ENCODE measurements at places on chromosomes 2 and 18.
A peak's percentile ranks its signal among the peaks of the same experiment; 100 is the strongest.

DNA sequence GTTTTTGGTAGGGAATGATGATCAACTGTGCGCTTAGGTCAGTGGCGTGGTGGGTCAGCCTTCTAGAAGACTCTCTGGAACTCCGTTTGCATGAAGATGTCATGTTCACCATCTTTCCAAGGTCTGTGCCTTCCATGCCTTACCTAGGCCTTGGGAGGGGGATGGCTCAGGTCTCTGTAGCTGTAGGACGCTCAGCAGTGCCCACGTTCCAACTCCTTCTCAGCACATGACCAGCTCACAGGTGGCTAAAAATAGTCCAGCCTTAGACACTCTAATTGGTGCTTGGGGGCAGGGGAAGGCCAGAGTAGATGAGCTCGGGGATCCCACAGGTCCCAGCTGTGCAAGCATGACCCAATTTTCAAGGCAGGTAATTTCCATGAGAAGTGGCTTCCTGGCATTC, 42.3 kb upstream of the TEX51 start:
- H3K27me3 ChIP-seq: no peaks in the 10 kb centered on the region
- no peak overlapping the region for H3K27ac ChIP-seq
- H3K4me1 ChIP-seq: no peaks in the 10 kb centered on the region
- H3K36me3 ChIP-seq: no peaks in the 10 kb centered on the region
- no peak overlapping the region for H3K4me3 ChIP-seq

DNA sequence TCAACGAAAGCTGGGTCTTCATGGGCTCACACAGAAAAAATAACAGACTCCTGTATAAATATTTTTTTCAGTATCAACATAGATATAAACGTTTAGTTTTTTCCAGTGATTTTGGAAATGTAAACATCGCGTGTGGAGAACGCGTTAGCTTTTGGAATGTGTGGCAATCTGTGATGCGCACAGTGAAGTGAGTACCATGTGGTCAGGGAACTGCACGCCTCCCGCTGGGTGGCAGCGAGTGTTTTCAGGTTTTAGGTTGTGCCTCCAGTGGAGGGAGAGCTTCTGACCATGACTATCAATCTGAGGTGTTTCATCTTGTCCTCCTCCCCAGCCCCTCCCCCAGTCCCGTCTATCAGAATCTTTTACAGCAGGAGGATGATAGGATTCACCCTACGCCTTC, 127.8 kb downstream of the ARHGAP28 start:
- no peaks in the 10 kb centered on the region for H3K36me3 ChIP-seq
- no peak overlapping the region for H3K27ac ChIP-seq

DNA sequence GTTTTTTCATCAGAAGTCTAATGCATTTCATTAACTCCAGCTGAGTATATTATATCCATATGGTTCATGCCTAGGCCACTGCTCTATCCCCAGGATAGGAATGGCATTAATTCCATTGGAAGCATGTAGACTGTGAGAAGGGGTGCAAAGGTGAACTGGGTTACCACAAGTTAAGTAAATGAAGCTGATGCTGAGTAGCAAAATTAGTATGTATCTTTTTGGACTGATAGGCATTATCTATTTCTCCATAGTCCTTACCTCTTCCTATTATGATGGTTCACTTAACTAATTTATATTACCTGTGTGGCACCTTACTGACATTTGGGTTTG, 24.9 kb downstream of the UBE2E3 start:
- H3K4me3 ChIP-seq: no peak overlapping the region
- no peak overlapping the region for H3K27ac ChIP-seq
- H3K4me1 ChIP-seq: no peaks in the 10 kb centered on the region
- H3K27me3 ChIP-seq: no peaks in the 10 kb centered on the region
- no peak for DNase-seq
- no peaks in the 10 kb centered on the region for H3K36me3 ChIP-seq

- H3K4me1 ChIP-seq: peaks cover 7% of the 10 kb centered on the region
- H3K36me3 ChIP-seq: no peaks in the 10 kb centered on the region
- no peak overlapping the region for H3K27ac ChIP-seq
- no peak overlapping the region for H3K4me3 ChIP-seq
- no peak for DNase-seq
- H3K27me3 ChIP-seq: no peaks in the 10 kb centered on the region
These were observed 59.5 kb upstream of the YWHAQ start for GRCh38 chr2:9690252-9690651.

DNA sequence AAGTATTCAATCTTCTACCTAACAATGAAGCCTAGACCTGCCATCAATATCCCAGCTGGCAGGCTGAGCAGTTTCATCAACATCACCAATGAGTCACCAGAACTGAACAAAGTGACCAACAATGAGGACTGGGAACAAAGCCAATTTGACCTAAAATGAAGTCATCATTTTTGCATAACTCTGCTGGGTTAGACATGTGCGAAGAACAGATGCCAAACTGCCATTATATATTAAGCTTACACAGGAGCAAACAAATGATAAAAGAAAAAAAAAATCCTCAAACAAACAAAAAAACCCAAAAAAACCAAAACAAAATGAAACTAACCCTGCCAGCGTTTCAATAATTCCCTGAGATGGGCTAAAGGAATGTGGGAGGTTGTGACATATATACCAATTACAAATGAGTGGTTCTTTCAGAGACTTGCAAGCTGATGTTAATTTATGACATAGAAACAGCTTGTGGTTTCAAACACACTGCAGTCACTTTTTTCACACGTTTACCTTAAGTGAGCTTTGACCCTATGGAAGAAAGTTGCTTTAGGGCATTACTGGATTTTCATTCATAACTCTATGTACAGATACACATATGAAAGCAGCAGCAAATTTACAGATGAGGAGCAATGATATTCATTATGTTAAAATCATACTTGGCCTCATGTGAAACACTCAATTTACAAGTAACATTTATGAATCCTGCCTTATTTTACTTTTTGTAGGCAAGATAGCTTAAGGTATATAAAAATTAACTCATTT, 56.9 kb upstream of the CCDC141 start:
- H3K27ac ChIP-seq: peak overlapping the region; percentile 70
- H3K27me3 ChIP-seq: no peaks in the 10 kb centered on the region
- peaks cover 19% of the 10 kb centered on the region for H3K36me3 ChIP-seq
- H3K4me1 ChIP-seq: peaks cover 32% of the 10 kb centered on the region
- H3K4me3 ChIP-seq: no peak overlapping the region

DNA sequence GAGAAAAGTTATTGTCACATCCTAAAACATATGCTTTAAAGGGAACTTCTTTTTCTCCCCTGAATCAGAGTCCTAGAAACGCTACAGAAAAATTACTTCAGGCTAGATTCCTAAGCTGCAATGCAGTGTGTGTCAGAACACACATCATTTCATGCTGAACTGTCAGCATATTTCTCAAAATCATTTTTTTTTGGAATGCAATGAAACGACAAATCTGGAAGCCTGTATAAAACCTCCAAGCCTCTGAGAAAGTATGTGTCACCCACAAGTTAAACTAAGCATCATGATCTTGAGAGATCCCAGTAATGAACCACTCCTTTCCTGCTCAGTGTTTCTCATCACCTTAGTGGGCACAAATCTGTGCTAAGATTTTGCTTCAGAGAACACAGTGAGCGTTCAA, 276.2 kb downstream of the ZNF521 start:
- H3K27me3 ChIP-seq: no peaks in the 10 kb centered on the region
- no peaks in the 10 kb centered on the region for H3K4me1 ChIP-seq
- no peak overlapping the region for H3K27ac ChIP-seq
- H3K4me3 ChIP-seq: no peak overlapping the region
- no peaks in the 10 kb centered on the region for H3K36me3 ChIP-seq
- DNase-seq: no peak

DNA sequence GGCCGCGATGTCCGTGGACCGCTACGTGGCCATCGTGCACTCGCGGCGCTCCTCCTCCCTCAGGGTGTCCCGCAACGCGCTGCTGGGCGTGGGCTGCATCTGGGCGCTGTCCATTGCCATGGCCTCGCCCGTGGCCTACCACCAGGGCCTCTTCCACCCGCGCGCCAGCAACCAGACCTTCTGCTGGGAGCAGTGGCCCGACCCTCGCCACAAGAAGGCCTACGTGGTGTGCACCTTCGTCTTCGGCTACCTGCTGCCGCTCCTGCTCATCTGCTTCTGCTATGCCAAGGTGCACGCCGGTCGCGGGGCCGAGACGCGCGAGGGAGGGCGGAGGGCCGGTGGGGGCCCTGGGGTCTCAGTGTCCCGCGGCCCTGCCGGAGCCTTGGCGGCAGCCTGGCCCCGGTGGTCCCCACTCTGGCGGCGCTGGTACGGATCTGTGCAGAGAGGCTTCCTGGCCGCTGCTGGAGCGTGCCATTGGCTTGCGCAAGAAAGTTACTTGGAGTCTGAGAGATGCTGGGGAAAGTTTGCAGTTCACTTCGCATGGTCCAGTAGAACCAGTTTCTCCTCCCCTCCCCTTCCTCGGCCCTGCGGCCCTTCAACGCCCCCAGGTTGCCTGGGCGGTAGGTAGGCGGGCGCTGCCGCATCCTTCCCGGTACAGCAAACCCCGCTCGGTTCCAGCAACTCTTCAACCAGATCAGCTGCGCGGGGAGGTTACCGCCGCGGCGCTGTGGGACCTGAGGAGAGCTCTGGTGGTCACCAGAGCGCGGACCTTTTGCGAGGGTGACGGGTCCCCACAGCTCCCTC, 1.5 kb downstream of the GALR1 start:
- peaks cover 55% of the 10 kb centered on the region for H3K27me3 ChIP-seq
- H3K36me3 ChIP-seq: no peaks in the 10 kb centered on the region
- H3K4me1 ChIP-seq: peaks cover 2% of the 10 kb centered on the region
- no peak overlapping the region for H3K27ac ChIP-seq
- no peak for DNase-seq

DNA sequence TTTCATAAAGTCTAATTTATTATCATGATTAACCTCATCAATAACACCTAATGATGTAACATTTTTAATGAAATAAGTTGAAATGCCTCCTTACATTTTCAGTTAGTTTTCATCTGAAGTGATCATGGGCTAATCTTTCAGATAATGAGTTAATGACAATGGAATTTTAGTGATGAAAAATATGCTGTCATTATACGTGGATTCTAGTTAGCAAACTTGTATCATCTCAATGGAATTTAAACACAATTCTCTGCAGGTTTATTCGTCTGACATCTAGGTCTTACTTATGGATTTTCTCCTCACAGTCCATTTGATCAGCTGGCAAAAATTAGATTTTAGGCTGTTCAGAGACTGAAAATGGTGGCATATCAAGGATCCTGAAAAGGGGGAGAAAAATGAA, 885.0 kb downstream of the SLC4A3 start:
- H3K27ac ChIP-seq: no peak overlapping the region
- no peak for DNase-seq
- H3K4me1 ChIP-seq: no peaks in the 10 kb centered on the region
- no peaks in the 10 kb centered on the region for H3K27me3 ChIP-seq

GRCh38 chr18:34122724-34123334, 101.9 kb downstream of the NOL4 start:
- H3K4me1 ChIP-seq: no peaks in the 10 kb centered on the region
- no peak overlapping the region for H3K4me3 ChIP-seq
- no peak overlapping the region for H3K27ac ChIP-seq
- no peaks in the 10 kb centered on the region for H3K36me3 ChIP-seq

GRCh38 chr18:41391616-41392595, 563.1 kb upstream of the PIK3C3 start:
- no peaks in the 10 kb centered on the region for H3K4me1 ChIP-seq
- DNase-seq: no peak
- H3K27ac ChIP-seq: no peak overlapping the region

- H3K4me3 ChIP-seq: no peak overlapping the region
- H3K27ac ChIP-seq: no peak overlapping the region
- H3K27me3 ChIP-seq: no peaks in the 10 kb centered on the region
- peaks cover 17% of the 10 kb centered on the region for H3K4me1 ChIP-seq
- peaks cover 6% of the 10 kb centered on the region for H3K36me3 ChIP-seq
These were observed 3.2 kb upstream of the GLS start for GRCh38 chr2:190877436-190877835.

DNA sequence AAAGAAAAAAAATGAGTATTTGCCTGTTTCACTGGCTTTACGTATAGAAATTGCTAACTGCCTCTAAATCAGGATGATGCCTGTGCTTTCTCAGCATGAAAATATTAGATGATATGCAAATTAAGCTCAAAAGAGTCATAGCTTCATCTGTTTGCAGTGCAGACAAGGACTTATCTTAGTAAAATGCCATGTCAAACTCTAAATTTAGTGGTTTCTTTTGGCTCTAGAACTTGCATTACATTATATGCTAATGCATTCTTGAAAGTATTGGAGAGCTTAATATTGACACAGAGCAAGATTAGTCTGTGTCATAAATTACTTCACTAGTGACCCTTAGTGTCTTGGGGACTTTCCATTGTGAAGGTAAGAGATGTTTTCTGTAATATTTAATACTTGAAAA, 1109.1 kb upstream of the NRXN1 start:
- no peak overlapping the region for H3K27ac ChIP-seq
- no peak overlapping the region for H3K4me3 ChIP-seq
- no peak for DNase-seq
- H3K27me3 ChIP-seq: no peaks in the 10 kb centered on the region
- H3K4me1 ChIP-seq: no peaks in the 10 kb centered on the region
- H3K36me3 ChIP-seq: no peaks in the 10 kb centered on the region

DNA sequence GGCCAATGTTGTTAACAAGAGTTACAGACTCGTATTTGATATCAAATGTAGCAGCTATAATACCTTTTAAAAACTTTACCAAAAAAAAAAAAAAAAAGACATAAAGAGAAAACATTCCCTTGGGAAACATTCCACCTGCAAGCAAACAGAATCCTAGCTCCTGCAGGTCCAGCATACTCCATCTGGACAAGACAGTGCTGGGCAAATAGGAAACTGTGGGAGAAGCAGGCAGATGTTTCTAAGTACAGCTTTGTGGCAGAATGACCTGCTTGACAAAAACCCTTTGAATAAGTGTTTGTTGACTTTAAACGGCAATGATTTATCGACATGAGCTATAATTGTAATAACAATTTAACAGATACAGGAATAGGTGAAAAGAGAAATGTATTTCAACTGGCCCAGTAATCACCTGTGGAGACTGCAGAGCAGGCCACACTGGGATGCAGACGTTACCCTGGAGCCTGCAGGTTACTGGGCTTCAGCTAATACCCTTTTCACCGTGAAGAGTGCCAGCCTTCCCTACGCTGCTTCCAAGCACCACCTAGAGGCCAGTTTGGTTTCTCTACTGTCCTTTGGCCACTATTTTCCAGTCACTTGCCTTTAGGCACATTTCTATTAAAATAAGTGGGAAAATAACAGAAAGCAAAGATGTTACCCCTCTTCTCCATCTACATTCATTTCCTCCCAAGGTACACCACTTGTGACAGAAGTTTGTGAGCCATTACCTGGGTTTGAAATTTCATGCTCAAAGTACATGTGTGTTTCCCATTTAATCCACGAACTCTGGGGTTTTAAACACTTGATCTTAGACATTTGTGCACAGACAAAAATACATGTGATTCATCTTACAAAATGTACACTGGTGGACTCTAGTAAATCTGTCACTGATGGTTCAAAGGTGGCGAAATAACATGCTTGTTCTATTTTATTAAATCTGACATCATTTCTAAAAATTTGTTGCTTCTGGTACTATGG, 96.9 kb upstream of the ZNF397 start:
- H3K4me1 ChIP-seq: no peaks in the 10 kb centered on the region
- no peaks in the 10 kb centered on the region for H3K27me3 ChIP-seq
- no peak overlapping the region for H3K27ac ChIP-seq
- no peak for DNase-seq

- H3K27me3 ChIP-seq: peaks cover 28% of the 10 kb centered on the region
- H3K4me3 ChIP-seq: no peak overlapping the region
- no peak overlapping the region for H3K27ac ChIP-seq
- H3K36me3 ChIP-seq: no peaks in the 10 kb centered on the region
- no peak for DNase-seq
These were observed 23.8 kb downstream of the ASB18 start for GRCh38 chr2:236240228-236240990.

- H3K27ac ChIP-seq: no peak overlapping the region
- peaks cover 73% of the 10 kb centered on the region for H3K4me1 ChIP-seq
These were observed 107.8 kb upstream of the ST3GAL5 start for GRCh38 chr2:85996591-85996990.
